ENCODE measurements at places on chromosomes 16 and 17.

GRCh38 chr17:40004712-40005111, 10.5 kb upstream of the CSF3 start:
- DNase-seq, result no peak

DNA sequence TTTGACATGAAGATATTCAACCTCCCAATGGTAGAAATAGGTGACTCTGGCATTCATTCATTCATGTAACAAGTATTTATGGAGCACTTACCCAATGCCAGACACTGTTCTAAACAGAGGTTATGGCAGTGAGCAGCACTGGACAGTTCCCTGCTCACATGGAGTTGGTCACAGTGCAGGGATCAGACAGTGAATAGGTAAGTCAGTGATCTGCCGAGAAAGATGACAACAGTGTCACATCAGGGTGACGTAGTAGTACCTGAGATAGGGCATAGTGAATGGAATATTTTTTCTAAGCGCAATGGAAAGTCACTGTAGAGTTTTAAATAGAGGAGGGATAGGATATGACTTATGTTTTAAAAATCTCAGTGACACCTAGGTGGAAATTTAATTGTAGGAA, 791.4 kb upstream of the RBFOX1 start:
- DNase-seq, result no peak

- no peak for DNase-seq
Measured at GRCh38 chr17:2250140-2251095, 53.2 kb downstream of the SMG6 start.

- no peak for DNase-seq
Measured at GRCh38 chr16:3060339-3061127, 4.9 kb upstream of the IL32 start.

DNA sequence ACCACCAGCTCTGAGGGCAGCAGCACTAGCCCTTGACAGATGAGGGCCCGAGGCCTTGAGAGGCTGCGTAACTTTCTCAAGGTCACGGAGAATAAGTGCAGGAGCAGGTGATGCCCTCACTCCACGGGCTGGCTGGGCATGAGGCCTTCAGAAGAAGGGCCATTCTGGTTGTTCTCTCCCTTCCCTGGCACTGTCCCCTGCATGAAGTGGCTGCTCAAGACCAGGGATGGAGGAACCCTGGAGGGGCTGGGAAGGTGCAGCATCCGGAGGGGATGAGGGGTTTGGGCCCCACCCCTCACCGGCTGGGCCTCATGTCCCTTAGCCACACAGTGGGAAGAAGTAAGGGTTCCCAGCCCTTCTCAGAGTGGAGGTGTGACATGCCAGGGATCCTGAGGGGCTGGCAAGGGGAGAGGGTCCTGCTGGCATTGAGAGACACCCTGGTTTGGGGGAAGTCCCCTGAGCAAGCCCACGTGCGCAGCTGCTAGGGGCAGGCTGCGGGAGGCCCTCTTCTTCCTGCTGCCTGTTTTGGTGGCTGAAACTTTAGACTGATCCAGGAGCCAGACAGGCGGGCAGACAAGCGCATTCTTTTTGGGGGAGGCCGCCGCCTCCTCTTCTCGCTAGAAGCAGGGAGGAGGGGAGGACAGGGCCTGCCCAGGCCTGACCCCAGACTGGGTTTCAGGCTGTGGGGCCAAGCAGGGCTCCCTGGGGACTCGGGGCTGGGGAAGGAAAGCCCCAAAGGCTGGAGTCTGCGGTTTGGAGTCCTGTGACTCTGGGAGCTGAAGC, 74.0 kb downstream of the N4BP1 start:
- no peak for DNase-seq

- DNase-seq, result no peak
Measured at GRCh38 chr17:73436954-73437353, 125.2 kb upstream of the CDC42EP4 start.

DNA sequence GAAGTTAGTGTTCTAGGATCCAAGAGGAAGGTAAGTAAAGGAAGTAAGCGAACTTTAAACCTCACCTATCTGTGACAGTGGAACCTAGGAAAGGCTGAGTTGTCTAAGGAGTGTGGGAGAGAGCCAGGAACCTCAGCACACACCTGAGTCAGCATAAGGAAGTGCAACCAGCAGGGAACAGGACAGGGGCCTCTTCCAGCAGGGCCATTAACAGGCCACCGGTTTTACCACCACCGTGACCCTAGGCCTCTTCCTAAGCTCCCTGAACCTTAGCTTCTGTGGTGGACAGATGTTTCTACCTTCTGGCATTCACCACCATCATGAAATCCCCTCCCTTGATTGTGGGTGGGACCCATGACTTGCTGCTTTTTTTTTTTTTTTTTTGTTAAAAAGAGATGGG, 26.7 kb upstream of the GPATCH8 start:
- DNase-seq, result no peak

DNA sequence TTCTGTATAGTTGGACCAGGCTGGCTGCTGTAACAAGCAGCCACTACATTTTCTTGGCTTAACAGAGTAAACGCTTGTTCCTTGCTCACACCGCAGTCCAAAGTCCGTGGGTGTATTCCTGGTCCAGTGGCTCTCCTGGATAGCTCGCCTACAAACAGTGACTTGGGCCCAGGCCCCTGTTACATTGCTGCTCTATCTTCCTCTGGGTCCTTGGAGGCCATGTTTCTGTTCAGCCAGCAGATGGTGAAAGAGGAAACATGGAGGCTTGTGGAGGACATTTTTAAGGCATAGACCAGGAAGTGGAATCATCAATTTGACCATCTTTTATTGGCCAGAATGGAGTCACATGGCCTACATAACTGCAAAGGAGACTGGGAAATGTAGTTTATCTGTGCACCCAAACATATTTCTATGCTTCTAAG, 55.1 kb downstream of the ATP2C2 start:
- DNase-seq, result no peak

- DNase-seq, result no peak
Measured at GRCh38 chr17:55996826-55997225, 156.4 kb upstream of the ANKFN1 start.

- peak; percentile 64 for DNase-seq
Measured at GRCh38 chr16:30377812-30378235, 3.2 kb downstream of the MYL11 start.

GRCh38 chr17:50917418-50917743, 51.2 kb upstream of the TOB1 start:
- DNase-seq, result no peak

GRCh38 chr16:12239226-12239625, 262.7 kb downstream of the SNX29 start:
- DNase-seq, result no peak

GRCh38 chr16:52351451-52351850, 195.5 kb downstream of the TOX3 start:
- no peak for DNase-seq

DNA sequence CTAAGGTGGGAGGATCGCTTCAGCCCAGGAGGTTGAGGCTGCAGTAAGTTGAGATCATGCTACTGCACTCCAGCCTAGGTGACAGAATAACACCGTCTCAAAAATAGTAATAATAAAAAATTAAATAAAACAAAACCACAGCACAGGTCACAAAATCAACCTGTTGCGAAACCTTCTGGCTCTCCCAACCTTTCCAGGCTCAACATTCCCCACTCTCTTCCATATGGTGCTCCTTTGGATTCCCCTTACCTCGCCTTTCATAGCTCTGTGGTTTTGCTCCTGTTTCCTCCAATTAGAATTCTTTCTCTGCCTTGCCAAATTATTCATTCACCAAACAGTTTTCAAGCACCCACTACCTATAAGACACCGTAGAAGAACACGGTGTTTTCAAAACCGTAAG, 4.7 kb downstream of the ZDHHC7 start:
- no peak for DNase-seq

GRCh38 chr17:70215656-70216055, 46.3 kb downstream of the KCNJ2 start:
- DNase-seq, result no peak

DNA sequence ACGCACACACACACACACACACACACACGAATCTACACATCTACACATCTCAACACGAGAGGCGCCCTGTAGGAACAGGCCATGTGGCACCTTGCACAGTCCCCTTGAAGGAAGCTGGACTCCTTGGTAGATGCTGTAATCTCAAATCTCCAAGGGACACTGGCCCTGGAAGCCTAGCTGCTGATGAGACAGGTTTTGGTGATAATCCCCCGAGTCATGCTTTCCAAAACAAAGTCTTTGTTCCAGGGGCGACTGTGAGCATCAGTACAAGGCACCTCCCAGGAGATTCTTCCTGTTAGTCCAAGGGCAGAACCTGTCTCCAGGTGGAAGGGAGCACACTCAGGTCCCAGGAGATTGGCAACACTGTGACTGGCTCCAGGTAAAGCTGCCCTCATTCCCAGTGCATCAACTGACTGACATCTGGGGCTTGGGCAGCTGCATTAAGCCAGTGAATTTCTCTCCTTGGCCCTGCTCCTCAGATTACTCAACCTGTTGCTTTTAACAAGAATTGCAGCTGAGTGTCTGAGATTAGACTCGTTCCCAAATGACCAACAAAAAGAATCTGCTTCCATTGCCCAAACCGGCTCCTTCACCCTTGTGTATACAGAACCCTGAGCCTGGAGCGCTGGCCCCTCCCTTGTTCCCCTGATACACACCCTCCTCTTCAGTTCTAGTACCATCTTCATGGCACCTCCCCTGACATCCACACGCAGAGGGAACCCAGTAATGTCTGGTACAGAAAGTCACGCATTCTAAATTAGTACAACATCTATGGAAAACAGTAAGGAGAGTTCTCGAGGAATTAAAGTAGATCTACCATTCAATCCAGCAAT, 13.9 kb upstream of the TNRC6C start:
- no peak for DNase-seq

DNA sequence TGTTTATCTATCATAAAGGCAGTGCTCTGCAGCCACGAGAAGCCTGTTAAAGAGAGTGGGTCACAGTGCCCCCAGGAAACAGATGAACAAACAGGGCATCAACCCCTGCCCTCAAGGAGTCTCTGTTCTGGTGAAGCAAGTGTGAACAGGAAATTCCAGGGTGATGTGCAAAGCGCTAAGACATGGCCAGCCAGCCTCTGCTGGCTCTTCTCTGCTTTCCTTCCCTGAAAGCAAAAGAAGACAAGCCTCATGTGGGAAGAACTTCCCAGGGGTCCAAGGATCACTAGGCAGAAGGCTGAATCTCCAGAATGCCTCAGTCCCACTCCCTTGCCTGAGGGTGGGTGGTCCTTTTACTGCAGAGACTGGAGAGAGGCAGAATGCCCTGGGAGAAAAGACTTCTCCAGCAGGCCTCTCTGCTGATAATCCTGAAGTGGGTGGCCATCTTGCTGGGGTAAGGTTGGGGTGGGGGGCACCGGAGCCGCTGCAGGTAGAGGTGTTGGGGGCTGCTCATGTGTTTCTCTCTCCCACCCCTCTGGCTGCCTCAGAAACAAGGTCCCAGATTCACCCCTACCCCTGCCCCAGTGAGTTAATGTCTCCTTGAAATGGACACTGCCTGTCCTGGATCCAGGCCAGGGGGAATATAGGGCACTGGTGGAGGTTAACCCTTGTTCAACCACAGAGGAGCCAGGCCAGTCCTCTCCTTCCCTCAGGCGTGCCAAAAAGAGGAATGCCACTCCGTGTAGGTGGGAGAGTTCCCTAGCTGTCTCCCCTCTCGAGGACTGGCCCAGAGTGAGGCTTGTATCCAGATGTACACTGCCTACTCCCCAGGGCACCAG, 2.4 kb downstream of the ANKRD13B start:
- no peak for DNase-seq

GRCh38 chr17:51050291-51051033, 70.2 kb downstream of the SPAG9 start:
- DNase-seq, result no peak

DNA sequence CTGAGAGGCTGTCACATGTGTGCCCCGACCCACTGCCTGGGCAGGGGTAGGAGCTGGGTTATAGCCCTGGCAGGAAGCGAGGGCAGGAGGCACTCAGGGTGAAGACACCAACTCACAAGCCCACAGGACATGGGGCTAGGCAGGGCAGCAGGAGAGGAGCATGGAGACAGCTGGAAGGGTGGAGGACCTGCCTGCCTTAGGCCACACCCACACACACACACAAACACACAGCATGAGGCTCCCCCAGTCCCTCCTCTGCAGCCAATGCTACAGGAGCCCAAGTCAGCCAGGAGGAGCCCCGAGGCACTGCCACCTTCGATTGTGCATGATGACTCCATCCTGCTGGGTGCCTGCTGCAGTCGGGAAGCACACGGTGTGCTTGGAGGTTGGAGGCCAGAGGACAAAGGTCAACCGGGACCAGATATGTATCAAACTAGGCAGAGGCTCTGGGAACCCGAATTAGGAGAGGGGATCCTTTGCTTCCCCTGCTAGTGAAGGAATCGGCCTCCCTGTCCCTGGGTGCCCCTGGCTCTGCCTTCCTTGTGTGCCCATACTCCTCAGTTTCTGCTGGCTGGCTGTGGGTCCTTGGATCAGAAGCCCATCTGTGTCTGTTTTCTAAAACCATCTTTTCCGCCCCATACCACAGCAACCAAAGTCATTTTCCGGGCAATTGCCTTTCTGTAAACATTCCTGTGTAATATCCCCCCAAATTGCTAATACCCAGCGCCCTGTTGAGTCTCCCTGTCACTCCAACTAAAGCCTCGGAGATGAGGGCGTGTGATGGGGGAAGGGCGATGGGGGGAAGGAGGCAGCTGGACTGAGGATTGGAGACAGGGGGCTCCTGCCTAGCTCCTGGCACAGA, 20.5 kb downstream of the SRCIN1 start:
- no peak for DNase-seq

DNA sequence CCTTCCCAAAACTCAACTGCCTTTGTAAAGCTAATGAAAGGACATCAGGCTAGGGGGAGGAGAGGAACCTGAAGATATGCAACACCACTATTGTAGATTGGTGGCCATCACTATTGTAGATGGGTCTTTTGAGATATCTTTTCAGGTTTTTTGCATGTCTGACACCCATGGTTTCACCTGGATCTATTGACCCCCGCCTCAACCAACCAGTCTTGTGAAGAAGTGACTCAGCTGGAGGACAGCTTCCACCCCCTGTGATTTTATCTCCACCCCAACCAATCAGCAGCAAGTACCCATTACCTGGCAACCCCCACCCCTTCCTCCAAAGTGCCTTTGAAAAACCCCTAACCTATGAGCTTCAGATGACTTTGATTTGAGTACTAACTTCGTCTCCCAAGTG, 382.6 kb upstream of the GOT2 start:
- DNase-seq, result no peak

DNA sequence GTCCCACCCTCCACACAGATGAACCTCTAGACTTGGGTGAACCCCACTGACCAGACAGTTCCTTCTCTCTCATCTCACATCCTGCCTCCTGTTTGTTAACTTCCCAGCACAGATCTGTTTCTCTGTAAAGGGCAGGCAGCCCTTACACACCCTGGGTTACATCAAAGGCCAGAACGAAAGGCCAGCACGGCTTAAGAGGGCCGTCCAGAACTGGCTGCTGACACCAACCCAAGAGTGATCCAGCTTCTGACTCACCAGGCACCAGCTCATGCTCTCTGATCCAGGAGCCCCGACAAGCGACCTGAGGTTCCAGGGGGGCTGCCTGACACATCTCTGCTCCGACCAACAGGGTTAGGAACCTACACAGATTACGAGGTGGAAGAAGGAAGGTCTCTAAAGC, 86.9 kb downstream of the MRM3 start:
- no peak for DNase-seq

GRCh38 chr17:64074704-64075426, 54.4 kb upstream of the ICAM2 start:
- DNase-seq, result no peak

GRCh38 chr17:37368577-37368976, 7.2 kb upstream of the C17orf78 start:
- DNase-seq, result no peak

Measured in esophagus squamous epithelium (tissue), 5 donors.